RPMI7951 (cell line): ENCODE measurements at places on chromosomes 5 and 9. TPM values are rescaled to one million over a fixed set of nuclear protein-coding genes. Genes with fewer than 3 reads are reported as not detected.

The PDLIM4 gene
- total RNA-seq = 0.48 TPM in 1 of 2 replicates, not detected in the other

- DNase-seq = no peak
These were observed 96.0 kb downstream of the SLIT3 start for GRCh38 chr5:169204788-169205400.

GRCh38 chr5:114789773-114790402, 379.8 kb downstream of the TRIM36 start:
- no peak for DNase-seq

DNA sequence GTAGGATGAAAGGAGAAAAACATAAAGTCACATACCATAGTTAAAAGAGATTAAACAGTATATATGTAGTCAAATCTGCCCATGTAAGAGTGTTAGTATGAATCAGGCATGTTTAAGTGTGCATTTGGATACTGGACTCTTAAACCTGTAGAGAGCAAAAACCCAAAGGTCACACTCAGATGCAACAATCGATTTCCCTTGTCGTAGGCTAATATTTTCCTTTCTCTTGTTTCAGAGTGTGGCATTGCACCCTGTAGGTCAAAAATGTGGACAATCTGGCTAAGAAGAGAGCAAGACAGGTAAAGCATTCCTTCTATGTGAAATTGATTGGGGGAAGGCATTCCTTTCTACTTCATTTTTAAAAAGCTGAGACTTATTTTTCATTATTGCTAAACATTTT, 8.9 kb downstream of the JAKMIP2 start:
- DNase-seq = no peak
